ENCODE measurements at places on chromosomes 7 and 10.

DNA sequence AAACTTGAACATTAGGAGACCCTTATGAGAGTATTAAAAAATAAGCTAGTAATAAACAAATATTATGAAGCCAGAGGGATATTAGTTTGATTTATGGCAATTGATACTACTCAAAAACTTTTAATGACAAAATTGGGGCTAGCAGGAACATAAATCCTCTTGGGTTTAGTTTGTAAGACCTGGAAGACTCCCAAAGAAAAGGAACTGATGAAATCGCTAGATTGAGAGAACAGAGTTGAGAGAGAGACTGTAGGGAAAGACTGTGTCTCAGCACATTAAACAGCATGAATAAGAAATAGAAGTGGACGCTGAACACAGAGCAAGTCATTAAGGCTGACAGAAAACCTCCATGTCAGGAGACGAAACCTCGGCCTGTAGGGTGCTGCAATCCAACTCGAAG lies 56.4 kb downstream of the ICA1 start:
- no peak for DNase-seq

- no peak for DNase-seq
These were observed 39.5 kb downstream of the CNPY1 start for GRCh38 chr7:155506854-155507337.

- DNase-seq: no peak
These were observed 618 bp upstream of the RELN start for GRCh38 chr7:103989785-103990767.

- DNase-seq: no peak
These were observed 21.4 kb upstream of the TFEC start for GRCh38 chr7:116052006-116052405.

- DNase-seq: no peak
These were observed 10.0 kb downstream of the CYP3A43 start for GRCh38 chr7:99837649-99838361.

- no peak for DNase-seq
These were observed 152.9 kb upstream of the INHBA start for GRCh38 chr7:41855798-41856197.

DNA sequence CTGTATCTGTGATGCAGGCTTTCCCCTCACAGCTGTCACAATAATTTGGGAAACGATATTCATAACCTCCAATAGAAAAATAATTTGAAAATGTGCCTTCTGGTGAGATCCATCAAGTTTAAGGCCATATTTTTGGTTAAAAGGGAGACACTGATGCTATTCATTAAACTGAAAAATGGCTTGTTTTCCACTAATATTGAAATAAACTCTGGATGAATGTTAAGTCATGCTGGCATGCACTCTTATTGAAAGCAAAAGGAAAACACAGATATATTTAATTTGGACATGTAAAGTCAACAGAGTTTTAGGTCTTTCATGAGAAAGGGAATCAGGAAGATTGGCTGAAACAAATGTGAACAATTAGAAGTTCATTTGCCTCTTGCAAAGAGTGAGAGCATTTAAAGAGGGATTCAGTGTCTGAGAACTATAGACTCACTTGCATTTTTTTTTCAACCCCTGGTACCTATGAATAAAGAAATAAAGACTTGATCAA lies 879.2 kb downstream of the LRMDA start:
- DNase-seq: no peak

All from activated CD8-positive, alpha-beta memory T cell treated with anti-CD3 and anti-CD28 coated beads for 1 hour (primary cell).